ENCODE measurements at places on chromosomes 3 and 15. TPM values are rescaled to one million over a fixed set of nuclear protein-coding genes. Genes with fewer than 3 reads are reported as not detected.

GRCh38 chr15:75640483-75641178, 607 bp upstream of the IMP3 start:
- no peaks in the 10 kb centered on the region for H3K36me3 ChIP-seq
- H3K4me3 ChIP-seq = peak overlapping the region; percentile 87
- H3K4me1 ChIP-seq = peaks cover 16% of the 10 kb centered on the region
- peaks cover 3% of the 10 kb centered on the region for H3K27me3 ChIP-seq
- no peak for DNase-seq

HTR3E gene
- total RNA-seq = not detected

DNA sequence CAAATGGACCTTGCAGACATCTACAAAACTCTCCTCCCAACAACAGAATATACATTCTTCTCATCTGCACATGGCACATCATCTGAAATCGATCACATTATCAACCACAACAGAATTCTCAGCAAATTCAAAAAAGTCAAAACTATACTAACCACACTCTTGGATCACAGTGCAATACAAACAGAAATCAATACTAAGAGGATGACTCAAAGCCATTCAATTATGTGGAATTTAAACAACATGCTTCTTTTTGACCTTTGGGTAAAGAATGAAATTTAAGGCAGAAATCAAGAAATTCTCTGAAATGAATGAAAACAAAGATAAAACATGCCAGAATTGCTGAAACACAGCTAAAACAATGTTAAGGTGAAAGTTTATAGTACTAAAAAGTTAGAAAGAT, 358.1 kb downstream of the NSUN3 start:
- H3K4me1 ChIP-seq = no peaks in the 10 kb centered on the region
- no peak overlapping the region for H3K4me3 ChIP-seq
- H3K27me3 ChIP-seq = no peaks in the 10 kb centered on the region
- no peak overlapping the region for H3K27ac ChIP-seq
- no peak for DNase-seq

DNA sequence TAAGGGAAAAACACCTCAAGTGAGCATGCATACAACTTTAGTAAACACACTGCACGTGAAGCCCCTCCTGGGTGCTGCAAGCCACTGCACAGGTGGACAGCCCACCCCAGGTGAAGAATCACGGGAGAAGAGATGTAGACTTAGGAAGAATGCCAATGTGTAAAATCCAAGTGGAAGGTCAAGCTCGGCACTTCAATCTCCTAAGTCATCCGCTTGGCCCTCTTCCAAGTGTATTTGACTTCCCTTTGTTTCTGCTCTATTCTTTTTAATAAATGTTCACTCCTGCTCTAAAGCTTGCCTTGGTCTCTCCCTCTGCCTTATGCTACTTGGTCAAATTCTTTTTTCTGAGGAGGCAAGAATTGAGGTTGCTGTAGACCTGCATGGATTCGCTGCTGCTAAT, 316.6 kb downstream of the EDEM1 start:
- H3K27ac ChIP-seq = no peak overlapping the region
- no peaks in the 10 kb centered on the region for H3K4me1 ChIP-seq
- DNase-seq = no peak
- no peaks in the 10 kb centered on the region for H3K36me3 ChIP-seq

GRCh38 chr3:8632402-8633237, 12.0 kb downstream of the SSUH2 start:
- no peak for DNase-seq
- no peak overlapping the region for H3K4me3 ChIP-seq
- peaks cover 3% of the 10 kb centered on the region for H3K36me3 ChIP-seq
- no peak overlapping the region for H3K27ac ChIP-seq
- peaks cover 17% of the 10 kb centered on the region for H3K4me1 ChIP-seq

ADGRG7 gene
- total RNA-seq = not detected

- no peaks in the 10 kb centered on the region for H3K36me3 ChIP-seq
- DNase-seq = peak; percentile 63
- peak overlapping the region; percentile 20 for H3K4me3 ChIP-seq
- H3K27ac ChIP-seq = no peak overlapping the region
- peaks cover 8% of the 10 kb centered on the region for H3K4me1 ChIP-seq
- H3K27me3 ChIP-seq = peaks cover 2% of the 10 kb centered on the region
These were observed 20.5 kb upstream of the MINDY4B start for GRCh38 chr3:150925751-150926201.

STXBP5L gene
- 1.7 TPM for total RNA-seq

GRCh38 chr15:52520421-52520820, 8.3 kb downstream of the MYO5A start:
- no peaks in the 10 kb centered on the region for H3K36me3 ChIP-seq
- no peak overlapping the region for H3K4me3 ChIP-seq
- H3K4me1 ChIP-seq = no peaks in the 10 kb centered on the region
- H3K27me3 ChIP-seq = no peaks in the 10 kb centered on the region
- no peak overlapping the region for H3K27ac ChIP-seq

GRCh38 chr3:11162401-11163345, 8.4 kb downstream of the HRH1 start:
- H3K27me3 ChIP-seq = peaks cover 61% of the 10 kb centered on the region
- no peaks in the 10 kb centered on the region for H3K36me3 ChIP-seq
- H3K4me1 ChIP-seq = no peaks in the 10 kb centered on the region
- no peak for DNase-seq

SLC4A7 gene
- total RNA-seq = 46.3 TPM

TIMP4 gene
- 0.16 TPM for total RNA-seq

DNA sequence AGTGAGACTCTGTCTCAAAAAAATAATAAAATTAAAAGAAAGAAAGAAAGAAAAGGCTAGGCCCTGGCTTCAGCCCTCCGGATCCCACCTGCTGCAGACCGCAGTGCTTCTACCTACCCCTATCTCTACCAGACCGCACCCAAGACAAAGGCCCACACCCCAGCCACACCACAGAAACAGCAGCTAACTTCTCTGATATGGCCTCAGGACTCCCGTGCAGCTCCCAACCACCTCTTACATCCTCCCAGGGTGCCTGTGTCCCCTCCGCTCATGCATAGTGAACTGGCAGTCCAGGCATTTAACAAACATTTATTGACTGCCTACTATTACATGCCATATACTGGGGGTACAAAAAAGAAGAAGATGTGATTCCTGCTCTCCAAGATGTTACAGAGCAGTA, 6.9 kb upstream of the HTR3C start:
- H3K4me3 ChIP-seq = no peak overlapping the region
- DNase-seq = no peak
- peaks cover 14% of the 10 kb centered on the region for H3K27me3 ChIP-seq
- H3K36me3 ChIP-seq = no peaks in the 10 kb centered on the region

DNA sequence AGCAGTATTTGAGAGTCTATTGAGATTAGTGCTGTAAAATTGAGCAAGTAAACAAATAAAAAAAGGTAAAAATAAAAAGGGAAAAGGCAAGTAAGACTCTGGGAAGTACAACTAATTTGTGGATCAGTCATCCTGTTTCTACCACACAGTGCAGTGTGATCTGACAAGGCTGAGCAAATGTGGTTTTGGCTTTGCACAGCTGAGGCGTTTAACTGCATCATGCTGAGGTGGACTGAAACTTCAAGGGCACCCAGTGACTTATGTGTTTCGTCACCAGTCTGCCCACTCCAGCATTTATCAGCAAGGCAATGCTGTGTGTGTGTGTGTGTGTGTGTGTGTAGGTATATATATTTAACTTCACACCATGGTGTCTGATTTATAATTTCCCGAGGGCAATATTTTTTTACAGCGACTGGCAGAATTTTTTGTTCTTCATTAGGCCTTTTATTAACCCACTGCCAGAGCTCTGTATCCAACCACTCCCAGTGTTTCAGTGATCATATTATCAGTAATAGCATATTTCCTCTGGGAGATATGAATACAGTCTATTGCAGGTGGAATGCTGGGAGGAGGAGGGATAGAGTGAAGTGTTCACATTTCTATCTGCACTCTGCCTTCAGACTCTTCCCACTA, 131.5 kb upstream of the SATB1 start:
- no peaks in the 10 kb centered on the region for H3K36me3 ChIP-seq
- H3K4me3 ChIP-seq = no peak overlapping the region
- no peak overlapping the region for H3K27ac ChIP-seq
- H3K27me3 ChIP-seq = peaks cover 10% of the 10 kb centered on the region
- H3K4me1 ChIP-seq = peaks cover 6% of the 10 kb centered on the region

- H3K27me3 ChIP-seq = no peaks in the 10 kb centered on the region
- no peaks in the 10 kb centered on the region for H3K36me3 ChIP-seq
These were observed 258.0 kb upstream of the CTDSPL start for GRCh38 chr3:37603722-37604121.

ILDR1 gene
- 4.1 TPM for total RNA-seq

All from mesothelial cell of epicardium (in vitro differentiated cells).